ENCODE measurements at places on chromosomes 4 and X.
A peak's percentile ranks its signal among the peaks of the same experiment; 100 is the strongest.

DNA sequence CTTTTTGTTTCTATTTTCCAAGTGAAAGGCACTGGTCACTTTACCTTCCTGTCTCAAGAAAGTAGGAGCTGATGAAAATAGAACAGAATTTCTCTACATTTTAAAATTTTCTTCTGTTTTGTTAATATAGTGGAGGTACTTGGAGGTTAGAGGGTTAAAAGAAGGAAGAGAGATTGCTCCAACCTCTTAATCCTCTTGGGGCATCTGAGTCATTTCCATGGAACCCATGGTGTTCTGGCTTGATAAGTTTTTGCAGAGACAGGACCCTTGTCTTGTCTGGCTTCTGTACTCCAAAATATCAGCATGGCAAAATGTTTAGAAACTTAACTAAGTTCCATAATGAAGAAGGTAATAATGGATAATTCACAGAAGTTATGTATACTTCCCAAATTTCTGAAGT lies 727.2 kb downstream of the C4orf33 start:
- DNase-seq = no peak

GRCh38 chr4:87749883-87750282 lies 49.5 kb upstream of the IBSP start:
- DNase-seq = no peak

GRCh38 chr4:119894650-119895208 lies 171.9 kb downstream of the MAD2L1 start:
- no peak for DNase-seq

DNA sequence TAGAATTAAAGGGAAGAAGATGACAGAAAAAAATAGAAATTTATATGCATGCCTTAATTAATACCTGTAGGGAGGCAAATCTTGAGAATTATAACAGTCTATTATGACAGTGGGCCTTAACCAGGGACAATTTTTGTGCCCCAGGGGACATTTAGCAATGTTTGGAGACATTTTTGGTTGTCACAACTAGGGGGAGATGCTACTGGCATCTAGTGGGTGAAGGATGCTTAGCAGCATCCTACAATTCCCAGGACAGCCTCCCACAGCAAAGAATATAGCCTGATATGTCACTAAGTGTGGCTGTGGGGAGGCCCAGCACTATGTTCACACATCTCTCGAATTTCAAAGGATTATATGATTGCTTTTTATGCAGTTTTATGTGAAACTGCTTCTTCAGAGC lies 10.5 kb downstream of the GPR82 start:
- no peak for DNase-seq

DNA sequence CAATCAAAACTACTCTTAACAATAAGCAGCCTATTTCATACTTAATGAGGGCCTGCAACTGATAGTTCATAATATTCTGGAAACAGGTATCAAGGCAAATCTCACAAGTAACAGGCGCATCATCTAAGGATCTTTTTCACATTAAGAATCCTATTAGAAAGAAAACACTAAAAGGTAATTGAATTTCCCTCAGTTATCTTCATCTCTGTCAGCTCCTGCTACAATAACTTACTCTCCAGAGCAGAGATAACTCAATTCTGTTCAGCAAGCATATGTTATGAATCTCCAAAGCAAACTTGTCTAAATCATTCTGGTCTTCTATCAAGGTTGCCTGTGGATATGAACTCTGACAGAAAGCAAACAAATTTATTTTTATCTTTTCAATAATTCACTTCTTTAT lies 126.1 kb downstream of the MAB21L2 start:
- no peak for DNase-seq

GRCh38 chrX:147911192-147912022 lies at the start of gene FMR1:
TSS of gene FMR1 (plus strand) at chrX:147911919. CDS start at chrX:147912180, 261 bp downstream.
- DNase-seq = peak; percentile 92

DNA sequence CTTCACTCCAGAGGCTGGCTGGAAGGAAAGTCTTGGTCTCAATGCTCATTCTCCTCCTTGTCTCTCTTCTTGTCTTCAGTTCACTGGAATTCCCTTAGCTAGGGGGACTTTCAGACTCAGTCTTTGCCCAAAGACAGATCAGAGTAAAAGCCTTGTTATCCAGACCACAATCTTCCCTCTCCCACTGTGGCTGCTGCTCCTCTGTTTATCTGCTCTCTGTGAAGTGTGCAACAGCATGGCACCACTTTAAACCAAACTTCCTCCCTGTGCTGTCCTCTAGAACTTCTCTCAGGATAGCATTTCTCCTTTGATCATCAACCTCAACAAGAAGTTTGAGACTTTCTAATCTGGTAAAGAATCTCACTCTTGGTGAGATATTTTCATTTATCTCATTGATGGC lies 530.1 kb upstream of the SLIT2 start:
- DNase-seq = no peak

DNA sequence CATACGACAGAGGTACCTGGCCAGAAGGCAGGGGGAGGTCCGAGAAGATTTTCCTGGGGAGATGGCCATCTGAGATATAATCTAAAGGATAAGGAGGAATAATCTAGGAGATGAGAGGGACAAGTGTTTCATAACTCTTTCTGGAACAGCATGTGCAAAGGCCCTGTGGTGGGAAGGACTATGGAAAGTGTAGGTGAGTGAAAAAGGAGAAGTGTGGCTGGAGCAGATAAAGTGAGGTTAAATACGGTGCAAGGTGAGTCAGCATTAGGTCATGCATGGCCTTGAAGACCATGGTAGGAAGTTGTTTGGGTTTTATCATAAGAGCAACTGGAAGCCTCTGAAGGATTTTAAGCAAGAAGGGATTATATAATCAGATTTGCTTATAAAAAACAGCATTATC lies 34.6 kb upstream of the MTM1 start:
- no peak for DNase-seq

- DNase-seq = no peak
These were observed 21.7 kb downstream of the TMEM184C start for GRCh38 chr4:147638942-147639341.

DNA sequence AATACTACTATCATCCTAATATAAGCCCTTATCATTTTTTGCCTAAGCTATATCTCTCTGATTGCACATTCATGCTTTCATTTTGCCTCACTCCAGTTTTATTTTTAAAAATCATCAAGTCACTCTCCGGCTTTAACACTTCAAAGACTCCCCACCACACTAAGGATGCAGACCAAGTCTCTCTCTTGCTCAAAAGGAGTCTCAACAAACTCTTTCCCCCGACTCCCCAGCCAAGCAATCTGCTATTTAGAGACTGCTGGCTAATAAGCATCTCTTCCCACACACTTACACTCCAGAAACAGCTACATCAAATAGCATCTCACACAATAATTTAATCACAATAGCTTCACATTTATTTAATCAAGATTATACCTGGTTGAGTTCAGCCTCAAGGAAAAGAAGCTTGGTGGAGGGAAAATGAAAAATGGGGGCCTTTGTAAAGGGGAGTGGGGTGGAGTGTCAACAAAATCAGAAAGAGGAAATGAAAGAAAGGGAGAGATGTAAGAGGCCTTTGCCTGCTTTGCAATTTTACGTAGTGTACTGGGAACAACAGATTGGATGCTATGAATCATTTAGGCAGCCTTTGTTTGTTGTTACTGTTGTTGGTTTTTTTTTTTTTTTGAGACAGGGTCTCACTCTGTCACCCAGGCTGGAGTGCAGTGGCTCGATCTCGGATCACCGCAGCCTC lies 104.1 kb upstream of the MCF2 start:
- DNase-seq = no peak
